ENCODE measurements at places on chromosomes 3 and 15.
A peak's percentile ranks its signal among the peaks of the same experiment; 100 is the strongest.

DNA sequence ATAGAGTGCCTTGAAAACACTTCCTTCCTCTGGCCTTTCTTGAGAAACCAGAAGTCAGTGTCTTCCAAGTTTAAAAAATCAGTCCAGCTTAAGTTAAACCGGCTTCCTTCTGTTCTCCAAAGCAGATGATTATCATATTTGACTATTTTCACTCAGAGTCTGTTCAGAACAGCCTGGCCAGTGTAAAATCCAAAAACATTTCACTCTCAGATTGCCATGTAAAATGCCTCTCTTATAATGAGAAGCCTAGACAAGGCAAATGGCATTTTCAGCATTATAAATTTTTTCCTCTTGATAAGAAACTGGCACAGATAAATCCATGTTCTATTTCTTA is 193.5 kb downstream of the TNIK start:
- no peak for DNase-seq

DNA sequence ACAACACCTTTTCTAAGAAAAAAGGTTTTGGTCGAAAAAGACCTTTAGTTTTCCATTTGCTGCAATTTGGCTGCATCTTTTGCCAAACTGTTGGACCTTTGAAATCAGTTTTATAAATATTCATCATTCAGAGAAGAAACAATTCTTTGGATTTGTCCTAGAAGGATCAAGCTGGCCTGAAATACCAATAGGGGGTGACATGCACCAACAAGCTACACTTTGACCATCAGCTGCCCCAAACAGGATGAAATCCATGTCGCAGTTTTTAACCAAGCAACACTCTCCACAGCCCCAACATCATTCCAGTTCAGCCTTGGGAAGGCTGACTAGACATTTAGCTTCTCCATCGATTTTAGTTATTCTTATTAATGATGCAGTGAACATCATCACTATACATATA is 9.8 kb downstream of the RPL15 start:
- no peak for DNase-seq

DNA sequence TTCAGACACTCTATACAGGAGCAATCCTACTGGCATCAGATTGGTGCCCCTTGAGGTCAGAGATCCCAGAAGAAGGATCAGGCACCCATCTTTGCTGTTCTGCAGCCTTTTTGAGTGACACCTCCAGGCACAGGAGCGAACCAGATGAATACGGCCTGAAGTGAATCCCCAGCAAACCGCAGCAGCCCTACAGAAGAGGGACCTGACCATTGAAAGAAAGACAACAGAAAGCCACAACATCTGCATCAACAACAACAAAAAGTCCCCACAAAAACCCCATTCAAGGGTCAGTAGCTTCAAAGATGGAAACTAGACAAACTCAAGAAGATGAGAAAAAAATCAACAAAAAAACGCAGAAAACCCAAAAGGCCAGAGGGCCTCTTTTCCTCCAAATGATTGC is 130.4 kb downstream of the PPM1L start:
- DNase-seq = no peak

GRCh38 chr15:69557020-69557706 is 104.5 kb downstream of the RPLP1 start:
- no peak for DNase-seq

GRCh38 chr3:11898611-11899325 is 52.1 kb upstream of the TAMM41 start:
- DNase-seq = no peak

GRCh38 chr15:29331071-29331470 is 61.4 kb upstream of the NSMCE3 start:
- DNase-seq = no peak

DNA sequence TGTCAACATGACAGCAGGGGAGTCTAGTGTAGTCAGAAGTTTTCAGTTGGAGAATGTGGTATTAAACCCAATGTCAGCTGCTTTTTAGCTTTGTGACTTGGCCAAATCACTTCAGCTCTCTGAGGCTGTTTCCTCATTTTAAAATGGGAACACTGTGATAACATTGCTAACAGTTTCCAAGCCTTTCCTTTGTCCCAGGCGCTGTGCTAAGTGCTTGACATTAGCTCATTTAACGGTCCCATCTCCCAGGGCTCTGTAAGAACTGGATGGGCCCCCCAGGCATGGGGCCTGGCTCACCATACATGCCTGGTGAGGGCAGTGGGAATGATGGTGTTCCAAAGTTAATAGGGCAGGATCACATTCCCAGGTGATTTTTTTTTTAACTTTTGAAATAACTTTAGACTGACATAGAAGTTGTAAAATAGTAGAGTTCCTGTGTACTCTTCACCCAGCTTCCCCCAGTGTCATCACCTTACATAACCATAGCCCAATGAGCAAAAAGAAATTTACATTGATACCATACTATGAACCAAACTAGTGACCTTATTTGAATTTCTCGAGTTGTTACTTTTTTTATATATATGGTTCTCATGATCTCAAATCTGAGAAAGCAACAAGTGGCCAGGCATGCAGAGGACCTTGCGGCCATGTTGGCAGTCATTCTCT is 7.7 kb downstream of the RASL12 start:
- DNase-seq = no peak

- DNase-seq = no peak
These were observed 1.1 kb downstream of the PDIA5 start for GRCh38 chr3:123067689-123068600.

DNA sequence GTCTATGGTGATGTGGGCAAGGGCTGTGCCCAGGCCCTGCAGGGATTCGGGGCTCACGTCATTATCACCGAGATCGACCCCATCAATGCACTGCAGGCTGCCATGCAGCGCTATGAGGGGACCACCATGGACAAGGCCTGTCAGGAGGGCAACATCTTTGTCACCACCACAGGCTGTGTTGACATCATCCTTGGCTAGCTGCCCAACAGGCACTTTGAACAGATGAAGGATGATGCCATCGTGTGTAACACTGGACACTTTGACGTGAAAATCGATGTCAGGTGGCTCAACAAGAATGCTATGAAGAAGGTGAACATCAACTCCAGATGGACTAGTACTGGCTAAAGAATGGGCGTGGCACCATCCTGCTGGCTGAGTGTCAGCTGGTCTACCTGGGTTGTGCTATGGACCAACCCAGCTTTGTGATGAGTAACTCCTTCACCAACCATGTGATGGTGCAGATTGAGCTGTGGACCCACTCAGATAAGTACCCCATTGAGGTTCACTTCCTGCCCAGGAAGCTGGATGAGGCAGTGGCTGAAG is 6.1 kb upstream of the USP8 start:
- no peak for DNase-seq

DNA sequence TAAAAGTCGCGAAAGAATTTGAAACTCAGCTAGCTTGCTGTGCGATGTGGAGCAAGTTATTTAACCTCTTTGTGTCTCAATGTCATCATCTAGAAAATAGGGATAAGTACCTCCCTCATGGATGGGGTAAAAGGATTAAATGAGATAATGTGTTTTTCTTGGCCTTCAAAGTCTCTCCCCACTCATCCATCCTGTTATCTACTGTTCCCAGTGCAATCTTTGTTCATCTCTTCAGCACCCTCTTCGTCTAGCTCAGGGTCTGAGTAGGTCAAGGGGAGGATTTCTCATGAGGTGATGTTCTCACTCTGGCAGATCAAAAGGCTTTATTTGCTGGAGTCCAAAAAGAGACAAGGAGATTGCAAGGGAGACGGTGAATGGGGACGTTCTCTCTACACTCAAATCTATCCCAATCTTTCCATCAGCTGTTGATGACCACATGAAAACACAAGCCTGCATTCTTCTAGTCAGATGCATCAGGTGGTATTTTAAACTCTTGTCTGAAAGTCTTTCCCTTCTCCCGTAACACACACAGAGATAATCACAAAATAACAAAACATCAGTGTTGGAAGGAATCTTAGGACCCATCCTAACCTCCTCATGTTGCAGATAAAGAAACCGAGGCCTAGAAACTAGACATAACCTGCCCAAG is 1.3 kb downstream of the MESD start:
- DNase-seq = no peak

- no peak for DNase-seq
These were observed 299.5 kb downstream of the ZBTB20 start for GRCh38 chr3:114847564-114847963.

DNA sequence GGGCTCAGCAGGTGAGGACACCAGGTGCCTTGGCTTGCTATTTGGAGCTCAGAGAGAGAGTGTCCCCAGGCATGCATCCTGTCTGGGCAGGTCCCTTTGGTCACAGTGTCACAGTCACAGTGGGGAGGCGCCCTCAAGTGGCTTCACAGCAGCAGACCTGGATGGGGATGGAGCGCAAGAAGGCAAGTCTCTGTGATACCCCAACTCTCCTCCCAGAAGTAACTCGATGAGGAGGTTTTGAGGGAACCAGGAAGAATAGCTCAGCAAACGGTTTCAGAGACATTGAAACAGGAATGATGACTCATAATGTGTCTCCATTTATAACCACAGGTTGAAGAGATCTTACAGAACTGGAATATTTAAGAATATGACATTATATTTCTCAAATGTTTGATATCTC is 66.5 kb upstream of the SH3GL3 start:
- peak; percentile 48 for DNase-seq

DNA sequence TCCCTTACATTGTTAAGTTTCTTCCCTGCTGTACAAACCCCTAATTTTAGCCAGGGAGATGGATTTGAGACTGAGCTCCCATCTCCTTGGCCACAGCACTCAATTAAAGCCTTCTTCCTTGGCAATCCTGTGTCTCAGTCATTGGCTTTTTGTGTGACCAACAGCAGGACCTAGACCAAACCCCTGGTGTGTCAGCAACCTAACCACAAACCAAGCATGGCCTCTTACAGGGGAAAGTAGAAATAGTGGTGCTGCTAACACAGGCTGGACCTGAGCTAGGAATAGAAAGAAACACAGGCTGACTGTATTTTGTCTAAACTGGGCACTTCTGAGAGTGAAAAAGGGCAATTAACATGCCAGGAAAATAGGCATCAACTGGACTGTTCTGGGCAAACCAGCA is 37.9 kb downstream of the PPCDC start:
- peak; percentile 33 for DNase-seq

- DNase-seq = no peak
These were observed 44.6 kb upstream of the SATB1 start for GRCh38 chr3:18469775-18470174.

DNA sequence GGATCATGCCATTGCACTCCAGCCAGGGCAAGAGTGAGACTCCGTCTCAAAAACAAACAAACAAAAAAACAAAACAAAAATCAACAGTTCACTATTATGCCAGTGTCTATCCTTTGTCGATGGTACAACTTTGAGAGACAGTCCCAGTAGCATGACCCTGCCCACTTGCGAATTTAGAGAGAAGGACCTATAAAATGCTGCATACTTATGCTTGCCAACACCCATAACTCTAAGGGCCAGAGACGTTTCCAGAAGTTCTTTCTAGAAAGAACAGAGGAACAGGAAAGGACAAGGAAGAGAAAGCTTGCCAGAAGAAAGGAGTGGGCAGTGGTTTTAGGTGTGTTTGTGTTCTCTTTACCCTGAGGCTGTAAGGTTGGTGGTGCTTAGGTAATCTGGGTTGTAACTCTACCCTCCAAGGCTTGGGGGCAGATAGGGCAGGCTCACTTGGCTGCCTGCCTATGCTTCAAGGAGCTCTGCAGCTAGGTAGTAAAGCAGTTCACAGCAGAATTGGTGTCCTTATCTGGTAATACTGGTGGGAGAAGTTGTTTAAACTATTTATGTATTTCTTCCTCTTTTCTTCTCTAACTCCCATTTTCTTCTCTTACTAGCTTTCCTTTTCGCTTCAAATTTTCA is 50.6 kb upstream of the SPPL2A start:
- DNase-seq = no peak

- peak; percentile 6 for DNase-seq
These were observed 192.0 kb downstream of the TPRG1 start for GRCh38 chr3:189363590-189364255.

- DNase-seq = no peak
These were observed 74.9 kb upstream of the NDN start for GRCh38 chr15:23762026-23762425.

GRCh38 chr15:49984436-49984835 is 134.6 kb downstream of the ATP8B4 start:
- no peak for DNase-seq

GRCh38 chr3:111823341-111823855 is 35.7 kb upstream of the PHLDB2 start:
- DNase-seq = no peak

DNA sequence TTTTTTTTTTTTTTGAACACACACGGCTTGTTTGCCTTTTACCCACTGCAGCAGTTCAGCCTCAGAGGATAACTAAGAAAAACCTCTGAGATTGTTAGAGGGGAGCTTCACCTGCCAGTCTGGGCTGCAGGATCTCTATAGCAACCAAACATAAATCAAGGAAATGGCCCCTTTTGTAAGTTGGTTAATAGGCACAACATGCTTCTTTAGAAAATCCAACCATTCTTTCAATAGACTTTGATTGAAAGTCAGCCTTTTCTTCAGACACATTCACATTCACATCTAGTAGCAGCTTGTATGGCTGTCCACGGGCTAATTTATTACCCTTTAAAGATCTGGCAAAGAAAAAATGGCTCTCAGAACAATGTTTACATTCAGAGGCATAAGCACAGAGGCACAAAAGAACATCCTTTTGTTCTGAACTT is 136.6 kb upstream of the RARB start:
- no peak for DNase-seq

DNA sequence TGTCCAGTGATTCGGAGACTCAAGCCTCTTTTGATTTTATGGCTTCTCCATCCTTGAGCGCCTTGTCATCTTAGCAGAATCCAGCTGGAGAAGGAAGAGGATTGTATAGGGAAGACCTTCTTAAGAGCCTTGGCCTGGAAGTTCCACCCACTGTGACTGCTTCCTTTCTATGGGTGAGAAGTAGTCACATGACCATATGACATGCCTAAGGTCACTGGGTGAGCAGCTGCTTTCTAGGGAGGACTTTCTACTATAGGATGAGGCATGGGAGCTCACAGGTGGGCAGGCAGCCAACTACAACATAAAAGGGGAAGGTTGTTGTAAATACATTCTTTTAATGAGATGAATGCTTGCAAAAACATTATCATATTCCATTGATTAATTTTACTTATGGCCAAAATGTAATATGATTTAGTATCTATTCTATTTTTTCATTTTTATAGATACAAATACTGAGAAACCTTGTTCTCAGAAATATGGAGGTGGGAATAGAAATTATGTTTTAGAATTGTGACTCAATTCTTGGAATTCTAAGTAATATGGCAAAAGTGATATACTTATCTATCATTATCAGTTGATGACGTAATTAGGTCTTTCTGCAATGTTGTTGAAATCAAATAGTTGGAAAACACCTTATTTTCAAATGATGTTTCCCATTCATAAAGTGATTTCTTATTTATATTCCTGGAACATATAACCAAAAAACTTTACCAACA is 53.6 kb upstream of the MINAR1 start:
- DNase-seq = no peak

DNA sequence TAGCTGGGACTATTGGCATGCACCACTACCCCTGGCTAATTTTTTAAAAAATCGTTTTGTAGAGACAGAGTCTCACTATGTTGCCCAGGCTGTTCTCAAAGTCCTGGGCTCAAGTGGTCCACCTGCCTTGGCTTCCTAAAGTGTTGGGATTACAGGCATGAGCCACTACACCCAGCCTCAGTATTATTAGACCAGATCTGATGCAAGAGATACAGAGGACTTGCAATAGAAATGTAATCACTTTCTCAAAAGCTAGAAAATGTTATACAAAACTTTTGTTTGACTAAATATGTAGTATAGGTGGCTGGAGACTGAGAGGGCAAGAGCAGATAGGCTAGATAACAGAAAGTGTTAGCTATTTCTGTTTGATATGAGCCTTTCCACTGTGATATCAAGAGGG is 531.9 kb downstream of the SOX2 start:
- no peak for DNase-seq

GRCh38 chr3:147360646-147361453 is 45.5 kb downstream of the ZIC4 start:
- DNase-seq = no peak

GRCh38 chr15:70153921-70154717 is 56.4 kb upstream of the TLE3 start:
- no peak for DNase-seq

Data from activated CD4-positive, alpha-beta T cell treated with anti-CD3 and anti-CD28 coated beads, Interleukin-2, Interleukin-4, amounts not matched to agents 100 ng/mL and 50 ng/mL, durations not matched to agents 16 hours and 8 hours (primary cell).